ENCODE measurements at places on chromosomes 3 and 15.
A peak's percentile ranks its signal among the peaks of the same experiment; 100 is the strongest.

GRCh38 chr3:188890572-188891270 is 281.1 kb upstream of the TPRG1 start:
- no peak for DNase-seq

DNA sequence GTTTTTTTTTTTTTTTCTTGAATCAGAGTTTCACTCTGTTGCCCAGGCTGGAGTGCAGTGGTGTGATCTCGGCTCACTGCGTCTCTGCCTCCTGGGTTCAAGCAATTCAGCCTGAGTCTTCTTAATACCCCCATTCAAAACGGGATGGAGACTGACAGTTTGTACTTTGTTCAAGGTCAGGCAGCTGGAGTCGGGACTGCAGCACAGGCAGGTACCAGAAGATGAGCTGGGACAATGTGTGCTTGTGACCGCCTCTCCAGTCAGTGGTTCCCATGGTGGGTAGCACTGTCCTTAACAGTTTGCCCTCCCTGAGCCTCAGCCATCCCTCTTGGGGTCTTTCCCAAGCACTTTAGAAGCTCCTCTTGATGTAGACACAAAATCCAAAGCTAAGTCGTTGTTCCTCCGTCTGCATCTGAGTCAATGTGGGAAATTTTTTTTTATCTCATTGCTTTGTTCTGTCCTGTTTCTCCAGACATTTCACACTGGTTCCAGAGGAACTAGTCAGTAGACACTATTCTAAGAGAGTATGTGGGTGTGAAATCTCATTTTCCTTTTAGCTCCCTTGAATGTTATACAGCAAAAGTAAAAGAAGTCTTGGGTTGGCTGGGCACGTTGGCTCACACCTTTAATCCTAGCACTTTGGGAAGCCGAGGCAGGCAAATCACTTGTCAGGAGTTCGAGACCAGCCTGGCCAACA is 5.3 kb upstream of the TTLL13 start:
- DNase-seq, result no peak

DNA sequence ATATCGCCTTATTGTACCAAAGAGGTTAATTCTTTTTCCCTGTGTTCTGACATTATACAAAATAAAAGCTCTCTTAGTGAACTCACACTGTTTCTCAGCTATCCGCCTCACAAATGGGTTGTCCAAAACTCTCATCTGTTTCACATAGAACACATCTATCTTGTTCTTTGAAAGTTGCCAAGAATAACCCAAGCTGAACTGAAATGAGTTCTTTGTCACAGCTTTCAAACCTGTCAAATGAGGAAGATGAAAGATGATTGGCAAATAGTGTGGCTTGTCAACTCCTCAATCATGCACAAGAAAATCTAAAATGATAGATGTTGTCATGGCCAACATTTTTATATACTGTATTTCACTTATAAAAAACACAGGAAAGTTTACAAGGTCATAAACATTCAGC is 168.1 kb upstream of the OSTN start:
- no peak for DNase-seq

- no peak for DNase-seq
These were observed 601.0 kb downstream of the MECOM start for GRCh38 chr3:169062501-169062900.

DNA sequence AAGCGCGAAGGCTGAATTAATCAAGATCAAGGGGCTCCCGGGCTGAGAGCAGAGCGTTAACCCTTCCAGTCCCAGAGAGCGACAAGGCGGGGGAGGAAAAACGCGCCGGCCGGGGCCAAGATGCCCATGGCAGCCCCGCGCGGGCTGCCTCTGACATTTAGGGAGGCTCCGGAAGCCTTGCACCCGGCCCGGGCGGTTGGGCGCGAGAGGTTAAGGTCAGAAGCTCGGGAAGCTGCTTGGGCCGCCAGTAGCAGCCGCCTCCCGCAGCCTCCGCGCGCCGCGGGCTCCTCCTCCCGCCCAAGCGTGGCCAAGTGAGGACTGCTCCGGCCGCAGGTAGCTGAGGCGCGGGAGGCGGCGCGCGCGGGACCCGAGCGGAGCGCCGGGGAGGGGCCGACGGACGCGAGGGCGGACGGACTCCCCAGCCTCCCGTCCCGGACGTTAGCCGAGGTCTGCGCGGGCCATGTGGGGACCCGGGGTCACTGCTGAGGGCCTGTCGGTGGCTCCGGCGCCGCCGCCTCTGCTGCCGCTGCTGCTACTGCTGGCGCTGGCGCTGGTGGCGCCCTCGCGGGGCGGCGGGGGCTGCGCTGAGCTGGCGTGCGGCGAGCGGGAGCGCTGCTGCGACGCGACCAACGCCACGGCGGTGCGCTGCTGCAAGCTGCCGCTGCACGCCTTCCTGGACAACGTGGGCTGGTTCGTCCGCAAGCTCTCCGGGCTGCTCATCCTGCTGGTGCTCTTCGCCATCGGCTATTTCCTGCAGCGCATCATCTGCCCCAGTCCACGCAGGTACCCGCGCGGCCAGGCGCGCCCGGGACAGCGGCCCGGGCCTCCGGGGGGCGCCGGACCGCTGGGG is at the start of gene C3orf80:
TSS of gene C3orf80 (plus strand) at position 247 of the 850 bp plus-strand sequence. CDS start at position 461, 214 bp downstream.
- peak; percentile 81 for DNase-seq

GRCh38 chr15:34795267-34796081 is at the start of gene ACTC1:
ACTC1 (minus strand) TSS chr15:34795549; CDS start chr15:34794808, 741 bp downstream.
- no peak for DNase-seq

- DNase-seq, result no peak
These were observed 669.1 kb downstream of the CADM2 start for GRCh38 chr3:85627932-85628331.

GRCh38 chr3:156211583-156211982 is 91.2 kb downstream of the KCNAB1 start:
- no peak for DNase-seq

- no peak for DNase-seq
These were observed 346.7 kb upstream of the TGFBR2 start for GRCh38 chr3:30259730-30260129.

- peak; percentile 94 for DNase-seq
These were observed 182.6 kb upstream of the ROPN1 start for GRCh38 chr3:124174476-124174875.

DNA sequence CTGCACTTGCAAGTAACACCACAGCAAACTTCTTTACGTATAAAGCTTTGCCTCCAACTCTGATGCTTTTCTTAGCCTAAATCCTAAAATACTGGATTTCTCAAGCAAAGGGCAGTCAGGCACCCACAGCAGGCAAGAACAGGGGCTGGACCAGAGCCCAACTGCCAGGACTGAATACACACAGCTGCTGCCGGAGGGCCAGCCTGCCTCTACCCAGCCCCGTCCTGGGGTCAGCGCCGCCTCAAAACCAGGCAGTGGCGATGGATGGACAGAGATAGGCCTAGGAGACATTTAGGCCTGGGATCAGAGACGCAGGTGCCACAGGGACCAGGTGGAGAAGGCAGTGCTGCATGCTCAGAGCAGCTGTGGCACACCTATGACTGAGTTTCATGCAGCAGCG is 47.6 kb upstream of the SEC61A1 start:
- no peak for DNase-seq

- DNase-seq, result no peak
These were observed 3.8 kb upstream of the SIAH2 start for GRCh38 chr3:150766742-150767141.

DNA sequence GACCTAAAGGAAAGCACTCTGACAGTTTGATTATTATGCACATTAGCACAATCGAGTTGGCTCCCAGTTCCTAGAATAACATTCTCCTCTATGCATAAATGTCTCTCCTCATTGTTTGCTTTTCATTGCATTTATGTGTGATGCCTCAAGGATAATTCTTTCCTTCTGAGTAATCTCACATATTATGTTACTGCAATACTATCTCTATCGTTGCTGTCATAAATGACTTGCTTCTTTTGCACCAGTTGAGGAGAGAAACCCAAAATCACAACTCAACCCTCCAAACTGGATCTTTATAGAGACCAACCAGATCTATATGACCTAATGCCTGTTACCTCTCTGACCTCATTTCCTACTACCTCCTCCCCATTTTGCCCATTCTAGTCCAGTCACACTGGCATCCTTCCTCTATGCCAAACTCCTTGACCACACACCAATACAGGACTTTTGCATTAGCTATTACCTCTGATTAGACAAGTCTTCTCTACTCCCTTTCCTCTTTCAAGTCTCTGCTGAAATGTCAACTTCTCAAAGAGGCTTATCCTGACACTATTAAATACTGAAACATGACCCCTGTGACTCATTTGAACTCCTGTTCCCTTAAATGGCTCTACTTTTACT is 1026.0 kb downstream of the TUSC7 start:
- DNase-seq, result no peak
